K562 (cell line): ENCODE measurements at places on chromosomes 1 and 21. TPM values are rescaled to one million over a fixed set of nuclear protein-coding genes. Genes with fewer than 3 reads are reported as not detected.

SLC25A34 gene
- total RNA-seq = 0.13 and 0.16 TPM in 2 replicates

KRTAP7-1 gene
- total RNA-seq = not detected in 2 replicates

RORC gene
- total RNA-seq = not detected in 2 replicates

- no peak for DNase-seq
- no peaks in the 10 kb centered on the region for H3K27me3 ChIP-seq
- no peaks in the 10 kb centered on the region for H3K36me3 ChIP-seq
- no peak overlapping the region for H3K4me3 ChIP-seq
- no peaks in the 10 kb centered on the region; the same call in 1 of the 2 replicates for H3K4me1 ChIP-seq
Measured at GRCh38 chr1:91842563-91842962, 43.4 kb downstream of the TGFBR3 start.

DNA sequence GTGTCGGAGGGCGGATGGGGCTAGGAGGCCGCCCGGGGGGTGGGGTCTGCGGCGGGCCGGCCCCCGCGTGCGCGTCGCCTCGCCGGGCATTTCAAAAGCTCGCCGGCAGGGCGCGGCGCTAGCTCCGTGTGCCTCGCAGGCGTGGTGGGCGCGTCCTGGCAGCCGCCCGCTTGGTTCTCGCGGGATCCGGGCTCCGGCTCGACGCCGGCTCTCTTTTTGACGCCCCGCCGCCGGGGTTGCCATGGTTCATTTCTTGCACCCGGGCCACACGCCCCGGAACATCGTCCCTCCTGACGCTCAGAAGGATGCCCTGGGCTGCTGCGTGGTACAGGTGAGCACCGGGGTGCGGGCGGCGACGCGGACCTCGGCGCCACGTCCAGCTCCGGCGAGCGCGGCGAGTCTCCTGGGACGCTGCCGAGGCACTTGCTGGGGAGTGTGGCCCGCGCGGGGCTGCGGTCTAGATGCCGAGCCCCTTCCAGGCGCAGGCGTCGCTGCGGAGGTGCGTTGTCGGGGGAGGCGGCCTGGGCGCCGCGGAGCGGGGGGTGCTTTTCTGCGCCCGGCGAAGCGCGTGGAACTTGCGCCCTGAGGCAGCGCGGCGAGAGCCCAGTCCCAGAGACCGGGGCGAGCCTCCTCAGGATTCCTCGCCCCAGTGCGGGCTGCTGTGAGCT, at the start of gene ZYG11A:
Gene ZYG11A (plus strand): TSS at position 118 of the 668 bp plus-strand sequence. CDS start 124 bp downstream, at position 242.
- H3K4me1 ChIP-seq = peaks cover 21% of the 10 kb centered on the region
- peak; percentile 97 for DNase-seq
- H3K27me3 ChIP-seq = no peaks in the 10 kb centered on the region

GRCh38 chr1:22789356-22789994, 78.8 kb downstream of the EPHB2 start:
- no peak overlapping the region for H3K4me3 ChIP-seq
- H3K4me1 ChIP-seq = no peaks in the 10 kb centered on the region
- no peaks in the 10 kb centered on the region for H3K36me3 ChIP-seq
- no peak for DNase-seq
